Activated CD4-positive, alpha-beta T cell treated with anti-CD3 and anti-CD28 coated beads, Interleukin-2, amount 50 U/mL, for 1 hour (primary cell): ENCODE measurements at places on chromosomes 3 and 15.

GRCh38 chr3:194876403-194877095 is 190.9 kb downstream of the FAM43A start:
- no peak for DNase-seq

- DNase-seq: no peak
These were observed 336.1 kb downstream of the ARRDC4 start for GRCh38 chr15:98296653-98297052.

- peak; percentile 46 for DNase-seq
These were observed 28.4 kb downstream of the IRAK2 start for GRCh38 chr3:10192953-10193691.

- DNase-seq: no peak
These were observed 178.3 kb downstream of the SUCNR1 start for GRCh38 chr3:152051501-152052404.

- DNase-seq: no peak
These were observed 429.2 kb downstream of the CADM2 start for GRCh38 chr3:85387913-85388505.

DNA sequence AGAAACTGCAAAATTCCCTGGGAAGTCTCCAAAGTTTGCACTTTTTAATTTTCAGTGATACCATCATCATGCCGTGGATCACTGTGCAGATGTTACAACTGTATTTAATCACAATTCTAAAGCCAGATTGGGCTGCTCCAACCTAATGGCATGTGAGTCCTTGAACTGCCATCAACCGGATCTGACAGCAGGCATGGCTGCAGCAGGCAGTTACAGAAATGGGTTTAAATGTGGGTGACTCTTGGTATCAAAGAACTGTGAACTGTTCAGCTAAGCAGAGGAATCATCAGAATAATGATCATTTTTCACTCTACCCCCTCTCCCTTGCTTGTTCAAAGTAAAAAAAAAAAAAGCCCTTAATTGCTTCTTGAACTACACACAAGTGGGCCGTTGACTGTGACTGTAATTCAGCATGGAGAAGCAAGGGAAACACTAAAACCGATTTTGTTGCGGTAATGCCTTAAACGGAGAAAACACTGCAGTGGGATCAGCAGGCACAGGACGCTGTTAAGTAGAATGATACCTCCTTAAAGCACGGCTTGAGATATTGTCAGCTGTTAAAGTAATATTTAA is 152.4 kb downstream of the RORA start:
- no peak for DNase-seq

GRCh38 chr15:69154684-69155083 is 5.8 kb upstream of the GLCE start:
- no peak for DNase-seq
